ENCODE measurements at places on chromosomes 2 and 18.

DNA sequence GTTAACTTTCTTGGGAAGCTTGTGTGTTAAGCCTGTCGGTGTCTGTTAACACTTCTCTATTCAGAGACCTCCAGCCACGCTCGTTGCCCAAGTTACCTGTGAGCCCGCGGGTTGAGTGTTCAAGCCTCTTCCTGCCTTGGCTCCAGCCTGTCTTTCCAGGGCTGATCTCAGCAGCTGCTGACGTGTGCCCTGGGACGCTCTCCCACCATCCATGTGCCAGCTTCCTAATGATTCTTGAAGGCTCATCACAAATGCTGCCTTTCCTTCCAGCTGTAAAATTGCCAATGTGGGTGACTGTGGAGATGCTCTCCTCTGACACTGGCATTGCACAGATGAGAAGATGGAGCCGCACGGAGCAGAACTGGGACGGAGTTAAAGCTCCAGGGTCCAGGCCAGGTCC, 6.1 kb downstream of the RNF144A start:
- DNase-seq = no peak

DNA sequence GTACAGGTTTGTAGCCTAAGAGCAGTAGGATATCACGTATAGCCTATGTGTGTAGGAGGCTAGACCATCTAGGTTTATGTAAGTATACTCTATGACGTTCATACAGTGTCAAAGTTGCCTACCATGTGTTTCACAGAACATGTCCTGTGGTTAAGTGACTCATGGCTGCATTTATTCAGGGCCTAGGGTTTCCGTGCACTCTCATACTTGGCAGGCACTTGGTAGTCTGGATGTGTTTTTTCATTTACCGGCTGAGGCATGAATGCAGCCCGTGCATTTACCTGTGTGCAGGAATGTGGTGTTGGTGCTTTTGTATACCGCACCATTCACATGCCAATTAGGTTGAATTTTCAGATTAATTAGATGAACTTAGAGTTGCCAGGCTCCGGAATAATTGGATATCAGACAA, 43.4 kb downstream of the MYL12B start:
- no peak for DNase-seq

GRCh38 chr2:196268025-196268424, 96.6 kb upstream of the STK17B start:
- DNase-seq = no peak

DNA sequence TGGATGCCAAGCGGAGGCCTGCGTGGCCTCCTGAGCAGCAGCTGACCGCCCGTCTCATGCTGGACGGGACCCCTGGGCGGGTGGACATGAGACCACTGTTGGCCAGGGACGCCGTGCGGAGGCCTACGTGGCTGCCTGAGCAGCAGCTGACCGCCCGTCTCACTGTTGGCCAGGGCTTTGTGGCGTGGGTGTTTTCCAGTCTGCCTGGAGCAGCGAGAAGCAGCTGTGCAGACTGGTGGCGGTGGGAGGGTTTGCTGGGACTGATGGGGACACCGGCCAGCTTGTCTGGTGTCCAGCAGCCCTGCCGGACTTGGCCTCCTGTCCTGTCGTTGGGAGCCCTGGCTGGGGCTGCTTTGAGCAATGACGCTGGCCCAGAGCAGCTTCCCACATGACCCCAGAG, 5.8 kb upstream of the D2HGDH start:
- no peak for DNase-seq

DNA sequence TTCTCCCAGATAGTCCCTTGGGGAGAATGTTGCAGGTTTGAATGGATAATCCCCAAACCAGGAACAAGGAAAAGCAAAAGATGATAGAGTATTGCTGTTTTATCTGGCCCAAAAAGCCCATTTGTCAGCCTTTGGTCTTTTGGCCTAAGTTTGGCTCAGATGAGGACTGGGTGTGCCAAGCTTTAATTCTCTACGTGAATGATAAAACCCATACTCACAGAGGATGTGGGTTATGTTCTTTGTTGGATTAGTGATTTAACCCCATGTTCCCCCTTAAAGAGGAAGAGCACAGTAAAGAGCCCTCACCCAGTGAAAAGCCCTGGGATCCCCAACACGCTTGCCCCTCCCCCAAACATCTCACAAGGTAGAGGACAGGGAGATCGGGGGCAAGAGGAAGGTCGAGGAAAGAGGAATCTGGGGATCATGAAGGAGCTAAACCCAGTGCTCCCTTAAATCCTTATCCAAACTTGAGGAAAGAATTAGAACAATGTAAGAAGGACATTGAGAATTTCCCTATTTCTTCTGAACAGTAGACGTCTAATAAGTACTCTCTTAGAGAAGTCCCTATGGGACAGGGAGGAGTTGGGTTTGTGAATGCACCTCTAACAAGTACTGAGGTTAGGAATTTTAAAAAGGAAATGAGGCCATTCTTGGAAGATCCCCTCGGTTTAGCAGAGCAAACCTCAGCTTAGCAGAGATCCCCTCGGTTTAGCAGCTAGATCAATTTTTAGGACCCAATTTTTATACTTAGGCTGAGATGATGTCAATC, 105.0 kb downstream of the HIBCH start:
- no peak for DNase-seq
